WTC11 (cell line): ENCODE measurements at places on chromosomes 11 and 22. TPM values are rescaled to one million over a fixed set of nuclear protein-coding genes. Genes with fewer than 3 reads are reported as not detected.

DNA sequence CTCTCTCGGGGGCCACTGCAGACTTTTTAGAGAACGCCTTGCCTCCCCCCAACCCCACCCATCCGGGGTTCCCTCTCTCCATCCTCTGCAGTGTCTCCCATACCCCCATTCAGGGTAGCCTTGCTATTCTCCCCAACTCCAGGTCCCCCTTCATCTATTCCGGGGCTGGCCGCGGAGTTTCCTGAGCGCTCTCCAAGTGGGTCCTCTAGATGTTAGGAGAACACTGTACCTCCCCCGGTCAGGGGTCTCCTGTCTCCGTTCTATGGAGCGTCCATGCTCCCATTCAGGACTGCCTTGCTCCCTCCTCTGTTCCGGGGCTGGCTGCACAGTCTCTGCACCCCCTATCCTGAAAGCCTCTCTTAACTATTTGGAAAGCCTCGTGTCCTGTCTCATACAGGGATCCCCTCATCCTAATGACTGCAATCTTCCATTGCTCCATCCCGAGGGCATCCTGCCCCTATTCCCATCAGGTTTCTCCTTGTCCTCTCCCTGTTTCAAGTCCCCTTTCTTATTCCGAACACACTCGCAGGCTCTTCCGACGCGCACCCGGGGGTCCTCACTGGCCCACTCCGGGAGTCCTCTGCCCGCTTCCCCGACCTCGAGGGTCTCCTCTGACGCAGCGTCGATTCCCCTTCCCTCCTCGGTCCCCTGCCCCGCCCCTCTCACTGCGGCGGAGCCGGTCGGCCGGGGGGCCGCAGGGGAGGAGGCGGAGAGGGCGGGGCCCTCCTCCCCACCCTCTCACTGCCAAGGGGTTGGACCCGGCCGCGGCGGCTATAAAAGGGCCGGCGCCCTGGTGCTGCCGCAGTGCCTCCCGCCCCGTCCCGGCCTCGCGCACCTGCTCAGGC is at the start of gene NEFH:
TSS of gene NEFH (plus strand) at position 802 of the 845 bp plus-strand sequence. CDS start 45 bp downstream, outside the sequence.
- DNase-seq = peak; percentile 42
- peaks cover 42% of the 10 kb centered on the region for H3K4me1 ChIP-seq
- H3K4me3 ChIP-seq = peak within 1 kb of the TSS; percentile 78
- H3K27me3 ChIP-seq = peaks cover 69% of the 10 kb centered on the region
- H3K36me3 ChIP-seq = no peaks in the 10 kb centered on the region
- no peak within 1 kb of the TSS for H3K27ac ChIP-seq

- H3K4me1 ChIP-seq = peaks cover 46% of the 10 kb centered on the region
- no peak overlapping the region for H3K4me3 ChIP-seq
- H3K27me3 ChIP-seq = no peaks in the 10 kb centered on the region; the same call in 1 of the 2 replicates
Observed at GRCh38 chr11:128837627-128838026, 29.5 kb downstream of the KCNJ1 start.

- no peak for DNase-seq
- H3K36me3 ChIP-seq = peaks cover 8% of the 10 kb centered on the region
- no peak overlapping the region for H3K4me3 ChIP-seq
Observed at GRCh38 chr11:66324664-66325063, 7.8 kb upstream of the CD248 start.

The PGA4 gene
- total RNA-seq = 0.32 to 1.3 TPM in 2 of 3 replicates, not detected in the other

DNA sequence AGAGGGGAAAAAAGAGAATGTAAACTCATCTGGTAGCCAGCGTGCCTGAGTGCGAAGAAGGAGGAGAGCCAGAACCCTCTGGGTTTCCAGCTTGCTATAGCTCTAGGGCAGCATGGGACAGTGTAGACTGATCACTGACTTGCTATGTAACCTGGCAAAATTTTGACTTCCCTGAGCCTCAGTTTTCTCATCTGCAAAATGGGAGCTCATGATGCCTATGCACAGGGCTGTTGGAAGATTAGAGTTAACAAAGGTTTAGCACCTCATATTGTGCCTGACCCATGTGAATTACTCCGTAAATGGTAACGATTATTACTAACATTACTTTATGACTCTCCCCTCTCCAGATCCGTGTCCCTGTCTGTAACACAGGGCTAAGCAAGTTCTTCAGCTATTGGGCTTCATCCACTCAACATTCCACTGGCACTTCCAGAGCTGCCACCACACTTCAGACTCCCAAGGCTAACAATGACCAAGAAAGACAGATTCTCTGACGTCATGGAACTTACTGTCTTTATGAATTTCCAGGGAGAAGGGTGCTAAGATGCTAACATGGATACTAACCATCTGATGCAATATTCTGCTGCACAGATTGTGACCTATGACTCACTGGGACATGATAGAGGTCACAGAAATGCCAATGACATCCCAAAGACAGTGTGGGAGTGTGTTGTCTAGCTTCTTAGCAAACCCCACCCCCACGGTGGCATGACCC is 195.2 kb downstream of the TRIM29 start:
- DNase-seq = no peak
- H3K27me3 ChIP-seq = no peaks in the 10 kb centered on the region; the same call in none of the 2 replicates
- H3K4me3 ChIP-seq = no peak overlapping the region
- no peak overlapping the region for H3K27ac ChIP-seq
- no peaks in the 10 kb centered on the region for H3K36me3 ChIP-seq

The BRSK2 gene
- 22.1 to 34.5 TPM (median 26.2 TPM) in 3 replicates for total RNA-seq

DNA sequence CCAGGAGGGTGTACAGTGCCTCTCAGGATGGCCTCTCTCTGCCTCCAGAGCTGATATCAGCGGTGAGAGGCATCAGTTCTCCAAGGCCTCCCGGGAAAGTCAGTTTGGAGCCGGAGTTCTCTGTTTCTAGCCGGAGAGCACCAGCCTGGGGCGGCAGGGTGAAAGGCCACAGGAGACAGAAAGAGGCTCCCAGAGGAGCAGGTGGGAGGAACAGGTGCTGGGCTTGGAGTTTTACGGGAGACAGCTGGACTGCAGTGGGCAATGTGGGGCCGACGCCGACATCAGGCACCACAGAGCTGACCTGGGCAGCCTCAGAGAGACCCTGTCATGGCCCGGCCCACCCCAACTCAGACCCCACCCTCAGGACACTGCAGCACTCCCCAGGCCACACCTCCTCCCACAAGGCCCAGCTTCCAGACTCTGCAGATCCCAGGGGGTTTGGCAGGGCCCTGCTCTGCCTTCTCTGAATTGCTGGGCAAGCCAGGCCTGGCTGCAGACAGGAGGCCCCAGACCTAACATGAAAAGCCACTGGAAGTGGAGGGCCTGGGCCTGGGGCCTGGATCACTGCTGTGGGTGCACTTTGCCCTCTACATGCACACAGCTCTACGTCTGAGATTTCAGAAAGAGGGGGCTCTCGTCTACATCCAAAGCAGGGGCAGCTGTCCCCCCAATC is 885.6 kb downstream of the BRD1 start:
- H3K4me3 ChIP-seq = no peak overlapping the region
- no peak overlapping the region for H3K27ac ChIP-seq
- DNase-seq = no peak
- no peaks in the 10 kb centered on the region for H3K4me1 ChIP-seq
- H3K36me3 ChIP-seq = no peaks in the 10 kb centered on the region
- H3K27me3 ChIP-seq = no peaks in the 10 kb centered on the region

The OR52N4 gene
- 0.23 to 0.52 TPM (median 0.44 TPM) in 3 replicates for total RNA-seq

DNA sequence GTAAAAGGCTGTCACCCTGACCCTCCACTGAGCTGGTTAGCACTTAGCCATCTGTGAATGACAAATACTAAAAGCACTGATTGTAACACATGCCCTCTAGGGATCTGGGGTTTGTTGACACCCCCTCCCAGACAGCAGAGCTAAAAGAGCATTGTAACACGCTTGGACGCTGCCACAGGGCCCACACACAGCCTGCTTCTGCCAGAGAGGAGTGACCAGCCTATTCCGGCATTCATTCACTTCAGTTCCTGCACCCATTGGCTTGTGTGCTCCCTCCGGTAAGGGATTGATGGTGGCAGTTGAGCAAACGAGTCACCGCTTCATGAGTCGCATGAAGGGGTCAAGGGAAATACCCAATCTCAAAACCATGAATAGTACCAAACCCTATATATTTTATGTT is 15.8 kb downstream of the OR10D3 start:
- H3K27ac ChIP-seq = no peak overlapping the region
- no peaks in the 10 kb centered on the region for H3K27me3 ChIP-seq
- H3K36me3 ChIP-seq = no peaks in the 10 kb centered on the region; the same call in 1 of the 2 replicates
- H3K4me3 ChIP-seq = no peak overlapping the region
- no peak for DNase-seq
- peaks cover 7% of the 10 kb centered on the region for H3K4me1 ChIP-seq

DNA sequence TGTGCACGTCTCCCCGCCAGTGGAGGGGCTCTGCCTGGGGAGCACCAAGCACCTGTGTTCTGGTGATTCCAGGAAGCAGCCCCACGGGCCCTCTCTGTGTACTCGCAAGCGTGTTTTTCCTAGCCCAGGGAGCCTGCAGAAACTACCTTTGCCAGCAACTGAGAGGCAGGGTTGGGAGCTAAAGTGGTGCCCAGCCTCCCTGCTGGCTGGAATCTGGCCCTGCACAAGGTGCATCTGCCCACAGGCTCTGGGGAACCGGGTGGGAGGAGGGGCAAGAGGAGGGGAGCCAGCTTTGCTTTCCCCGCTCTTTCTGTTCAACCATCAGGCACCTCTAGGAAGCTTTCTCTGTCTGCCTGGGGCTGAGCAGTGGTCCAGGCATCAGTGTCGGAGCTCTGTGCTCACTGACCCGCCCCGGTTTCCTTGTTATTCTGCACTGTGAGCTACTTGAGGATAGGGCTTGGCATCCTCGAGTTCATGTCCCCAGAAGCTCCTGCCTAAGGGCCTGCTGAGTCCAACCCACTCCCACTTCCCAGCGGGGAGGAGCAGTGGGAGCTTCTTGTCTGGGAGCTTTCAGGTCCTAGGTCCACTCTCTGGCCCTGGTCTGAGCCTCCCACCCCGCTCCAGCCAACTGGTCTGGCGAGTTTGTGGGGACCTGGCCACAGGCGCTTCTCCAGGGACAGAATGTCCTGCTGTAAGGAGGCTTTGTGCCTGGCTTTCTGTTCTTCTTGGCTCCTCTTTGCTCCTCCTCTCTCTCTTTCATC is 14.9 kb downstream of the DAGLA start:
- no peaks in the 10 kb centered on the region; the same call in 1 of the 2 replicates for H3K27me3 ChIP-seq
- peaks cover 46% of the 10 kb centered on the region for H3K4me1 ChIP-seq
- DNase-seq = no peak

DNA sequence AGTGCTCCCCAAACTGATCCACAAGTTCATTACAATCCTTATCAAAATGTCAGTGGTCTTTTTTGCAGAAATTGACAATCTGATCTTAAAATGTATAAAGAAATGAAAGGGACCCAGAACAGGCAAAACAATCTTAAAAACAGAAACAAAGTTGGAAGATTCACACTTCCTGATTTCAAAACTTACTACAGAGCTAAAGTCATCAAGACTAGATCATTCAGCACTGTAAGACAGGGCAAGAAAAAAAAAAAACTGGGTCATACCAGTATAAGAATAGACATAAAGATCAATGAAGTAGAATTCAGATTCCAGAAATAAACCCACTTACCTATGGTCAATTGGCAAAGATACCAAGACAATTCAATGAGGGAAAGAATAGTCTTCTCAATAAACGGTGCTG is 4.5 kb upstream of the STK33 start:
- no peak for DNase-seq
- H3K36me3 ChIP-seq = no peaks in the 10 kb centered on the region
- H3K27ac ChIP-seq = no peak overlapping the region
- H3K4me1 ChIP-seq = peaks cover 13% of the 10 kb centered on the region

The FGF3 gene
- not detected in 3 replicates for total RNA-seq

The OR2D2 gene
- 0.16 to 0.26 TPM (median 0.23 TPM) in 3 replicates for total RNA-seq

The GRIA4 gene
- 11.4 to 20.0 TPM (median 17.9 TPM) in 3 replicates for total RNA-seq

GRCh38 chr22:23012081-23012622 is 58.2 kb upstream of the GNAZ start:
- DNase-seq = no peak
- H3K27me3 ChIP-seq = peaks cover 47% of the 10 kb centered on the region
- H3K36me3 ChIP-seq = no peaks in the 10 kb centered on the region
- no peak overlapping the region for H3K27ac ChIP-seq

DNA sequence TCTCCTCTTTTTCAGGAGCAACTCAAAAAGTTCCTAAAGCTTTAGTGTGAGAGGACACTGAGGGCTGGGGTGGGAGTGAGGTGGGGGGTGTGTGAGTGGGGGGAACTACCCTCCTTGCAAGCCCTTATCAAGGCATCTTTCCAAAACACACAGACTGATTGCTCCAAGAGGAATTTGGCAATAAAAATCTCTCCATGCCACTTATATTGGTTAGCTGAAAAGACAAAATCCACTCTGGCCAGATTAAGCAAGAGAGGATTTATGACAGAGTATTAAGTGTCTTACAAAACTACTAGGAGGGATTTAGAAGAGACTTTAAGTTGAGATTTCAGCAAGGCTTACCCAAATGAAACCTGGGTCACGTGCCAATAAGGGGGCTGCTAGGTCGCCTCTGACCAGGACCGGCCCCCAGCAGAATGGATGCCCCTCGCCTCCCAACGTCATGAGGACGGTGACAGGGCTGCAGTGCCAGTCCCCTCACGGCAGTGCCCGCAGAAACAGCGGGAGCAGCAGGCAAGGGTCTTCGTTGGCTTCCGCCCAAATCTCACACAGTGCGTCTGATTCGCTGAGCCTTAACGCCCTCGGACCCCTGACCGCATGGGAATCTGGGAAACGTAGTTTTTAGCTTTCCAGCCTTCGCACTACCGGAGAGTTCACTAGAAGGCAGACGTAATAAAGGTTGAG is 22.1 kb upstream of the CTR9 start:
- H3K36me3 ChIP-seq = no peaks in the 10 kb centered on the region
- H3K27ac ChIP-seq = no peak overlapping the region
- H3K27me3 ChIP-seq = no peaks in the 10 kb centered on the region; the same call in 1 of the 2 replicates
- H3K4me1 ChIP-seq = peaks cover 4% of the 10 kb centered on the region
- H3K4me3 ChIP-seq = peak overlapping the region; percentile 76

DNA sequence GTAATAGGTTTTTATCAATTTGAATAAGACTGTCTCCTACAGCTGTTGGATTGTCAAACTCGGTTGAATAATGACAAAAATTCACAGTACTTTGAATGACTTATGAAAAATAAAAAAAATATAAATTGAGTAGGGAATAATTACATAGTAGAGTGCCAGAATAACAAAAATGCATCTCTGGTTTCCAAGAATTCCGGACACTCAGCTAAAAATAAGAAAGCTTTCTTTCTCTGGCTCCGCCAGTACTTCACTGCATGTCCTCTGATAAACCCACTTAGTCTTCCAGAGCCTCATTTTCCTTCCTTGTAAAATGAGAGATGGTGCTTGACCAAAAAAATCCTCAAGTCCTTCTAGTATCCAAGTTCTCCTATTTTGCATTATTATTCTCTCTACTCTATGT is 374.6 kb upstream of the LUZP2 start:
- no peak overlapping the region for H3K4me3 ChIP-seq
- no peaks in the 10 kb centered on the region for H3K4me1 ChIP-seq
- H3K27me3 ChIP-seq = no peaks in the 10 kb centered on the region
- no peaks in the 10 kb centered on the region for H3K36me3 ChIP-seq
